T-helper 17 cell (primary cell): ENCODE measurements at places on chromosomes 7 and 10. TPM values are rescaled to one million over a fixed set of nuclear protein-coding genes. Genes with fewer than 3 reads are reported as not detected.

The DRGX gene
- total RNA-seq: not detected

The SPDYE11 gene
- total RNA-seq: not detected

The ASB10 gene
- not detected for total RNA-seq

DNA sequence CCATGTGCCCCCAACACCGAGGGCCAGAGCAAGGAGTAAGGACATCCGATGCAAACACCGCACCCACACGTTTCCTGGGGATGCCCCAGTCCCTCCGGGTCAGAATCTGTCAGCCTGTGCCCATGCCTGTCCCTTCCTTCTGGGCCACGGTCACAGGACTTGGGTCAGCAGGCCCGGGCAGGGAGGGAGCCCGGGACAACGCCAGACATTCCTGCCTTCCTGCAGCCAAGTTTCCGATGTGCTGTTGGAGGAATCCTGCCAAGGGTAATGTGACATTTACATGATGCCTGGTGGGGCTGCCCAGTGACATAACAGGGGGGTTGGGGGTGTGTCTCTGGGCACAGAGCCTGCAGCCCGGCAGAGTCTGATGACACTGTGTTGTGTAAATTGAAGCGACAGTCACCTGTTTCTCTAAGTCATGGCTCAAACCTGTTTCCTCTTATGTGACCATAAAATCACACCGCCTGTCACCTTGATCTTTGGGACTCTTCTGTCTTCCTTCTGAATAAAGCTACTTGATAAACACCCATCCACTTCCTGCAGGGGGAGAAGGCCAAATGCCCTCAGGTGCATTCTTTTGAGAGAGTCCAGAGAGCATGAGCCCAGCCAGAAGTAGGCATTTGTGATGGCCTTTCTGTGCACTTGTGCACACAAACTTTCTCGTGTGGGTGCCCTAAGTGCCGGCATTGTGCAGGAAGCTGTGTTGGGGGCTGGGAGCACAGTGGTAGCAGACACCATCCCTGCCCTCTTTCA, 175.3 kb upstream of the RHEB start:
- no peak for DNase-seq

GRCh38 chr10:109933984-109934565, 10.8 kb upstream of the XPNPEP1 start:
- DNase-seq: no peak

The PRPS1L1 gene
- not detected for total RNA-seq

GRCh38 chr7:82468435-82468834, 24.9 kb upstream of the CACNA2D1 start:
- DNase-seq: no peak

The ADAMTS14 gene
- not detected for total RNA-seq

GRCh38 chr7:48563334-48563733, 361.0 kb upstream of the CDC14C start:
- DNase-seq: no peak

The NODAL gene
- not detected for total RNA-seq

GRCh38 chr7:7432979-7433378, 102.7 kb downstream of the COL28A1 start:
- no peak for DNase-seq

DNA sequence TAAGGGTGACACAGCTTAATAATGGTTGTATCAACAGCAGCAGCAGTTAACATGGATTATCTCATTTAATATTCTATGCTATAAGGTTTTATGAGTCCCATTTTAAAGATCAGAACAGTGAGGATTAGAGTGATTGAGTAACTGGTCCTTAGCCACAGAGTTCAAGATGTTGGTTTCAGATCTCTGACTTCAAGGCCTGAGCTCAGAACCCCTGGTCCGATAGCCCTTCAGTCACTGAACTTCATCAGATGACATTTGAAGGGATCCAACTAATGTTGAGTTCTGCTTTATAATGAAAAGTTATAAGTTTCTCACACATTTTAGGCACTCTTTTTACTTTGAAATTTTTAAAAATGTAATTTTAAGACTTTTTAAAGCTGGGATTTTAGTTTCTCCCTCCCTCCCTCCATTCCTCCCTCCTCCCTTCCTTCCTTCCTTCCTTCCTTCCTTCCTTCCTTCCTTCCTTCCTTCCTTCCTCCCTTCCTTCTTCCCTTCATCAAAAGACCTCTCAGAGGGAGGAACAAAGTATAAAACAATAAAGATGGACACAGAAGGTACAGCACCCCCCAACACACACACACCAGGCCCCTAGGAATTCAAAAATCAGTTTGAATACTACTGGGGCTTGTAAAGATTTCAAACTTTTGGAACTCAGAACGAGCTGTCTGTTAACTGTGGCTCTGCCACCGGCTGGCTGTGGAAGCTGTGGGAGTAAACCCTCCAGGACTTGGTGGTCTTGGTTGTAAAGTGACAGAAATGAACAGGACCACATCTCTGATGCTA, 206.9 kb upstream of the AGK start:
- DNase-seq: no peak
